ENCODE measurements at places on chromosomes 1 and 21.

GRCh38 chr1:72848997-72849396 is 566.7 kb upstream of the NEGR1 start:
- no peak for DNase-seq

- no peak for DNase-seq
Observed at GRCh38 chr21:16605597-16605996, 875.8 kb downstream of the USP25 start.

GRCh38 chr1:81847063-81847462 is 46.3 kb downstream of the ADGRL2 start:
- DNase-seq, result no peak

DNA sequence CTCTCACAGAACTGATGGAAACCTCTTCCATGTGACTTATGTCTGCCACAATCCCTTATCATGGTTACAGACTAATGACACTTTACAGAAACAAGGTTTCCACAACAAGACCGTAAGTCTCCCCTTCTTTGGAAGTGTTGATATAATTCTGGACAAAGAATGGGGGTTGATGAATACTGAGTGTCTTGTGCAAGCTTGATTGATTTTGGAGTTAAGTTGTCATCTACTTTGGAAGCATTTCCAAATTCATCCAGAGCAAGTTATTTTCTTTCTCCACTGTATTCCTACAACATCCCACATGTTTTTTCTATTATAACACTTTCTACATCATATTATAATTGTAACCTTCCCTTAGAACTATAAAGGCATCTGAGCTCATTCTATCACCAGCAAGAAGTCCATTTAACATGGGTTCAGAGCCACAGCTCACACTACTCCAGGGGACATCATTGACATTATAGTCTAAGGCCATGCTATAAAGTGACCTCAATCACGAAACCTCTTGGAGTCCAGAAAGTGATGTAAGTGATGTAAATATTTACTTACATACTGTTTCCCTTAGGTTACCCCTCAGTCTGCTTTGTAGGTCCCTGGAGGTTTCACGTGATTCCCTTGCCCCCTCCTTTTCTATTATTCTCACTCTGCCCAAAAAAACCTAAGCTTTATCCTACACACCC is 125.7 kb upstream of the PBX1 start:
- DNase-seq, result no peak

- DNase-seq, result no peak
Observed at GRCh38 chr1:67916140-67916886, 83.0 kb upstream of the GNG12 start.

- no peak for DNase-seq
Observed at GRCh38 chr1:117077267-117077666, 17.1 kb downstream of the TTF2 start.

- DNase-seq, result no peak
Observed at GRCh38 chr1:155062702-155063411, 683 bp upstream of the EFNA4 start.

DNA sequence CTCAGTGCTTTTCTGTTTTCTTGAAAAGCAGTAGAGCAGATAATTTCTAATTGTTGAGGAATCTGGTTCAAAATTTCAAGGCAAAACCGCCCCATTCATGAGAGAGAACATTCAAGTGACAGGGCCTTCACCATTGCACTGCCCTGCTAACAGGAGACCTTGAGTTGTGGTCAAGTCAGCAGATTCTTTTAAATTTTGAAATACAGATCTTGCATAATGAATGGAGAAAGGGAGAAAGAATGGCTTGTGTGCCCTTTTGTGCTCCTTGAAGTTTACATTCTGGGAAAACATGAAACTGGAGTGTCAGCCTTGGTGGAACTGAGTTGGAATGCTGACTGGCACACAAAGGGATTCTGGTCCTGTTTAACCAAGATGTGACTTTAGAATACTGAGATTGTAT is 164.5 kb upstream of the UBE2U start:
- peak; percentile 54 for DNase-seq

- DNase-seq, result no peak
Observed at GRCh38 chr1:8422510-8423268, 104.8 kb downstream of the SLC45A1 start.

GRCh38 chr1:109438798-109439297 is 12.6 kb upstream of the PSMA5 start:
- peak; percentile 51 for DNase-seq

DNA sequence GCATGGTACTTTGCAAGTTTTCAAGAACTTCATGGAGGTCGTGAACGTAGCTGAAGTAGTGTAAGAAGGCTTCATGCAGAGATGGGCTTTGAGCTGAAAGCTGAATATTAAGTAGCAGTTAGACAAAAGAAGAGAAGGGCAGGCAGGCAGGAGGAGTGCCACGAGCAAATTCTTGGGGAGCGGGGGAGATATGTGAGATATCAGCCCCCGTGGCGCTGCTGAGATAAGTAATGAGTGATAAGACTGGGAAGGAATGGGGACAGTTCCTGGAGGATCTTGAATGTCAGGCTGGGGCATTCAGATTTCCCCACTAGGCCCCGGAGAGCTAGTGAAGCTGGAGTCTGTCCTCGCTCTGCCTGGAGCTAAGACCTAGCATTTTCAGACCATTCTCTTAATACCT is 27.9 kb upstream of the KIRREL1 start:
- no peak for DNase-seq

- no peak for DNase-seq
Observed at GRCh38 chr1:235902677-235903542, 36.2 kb upstream of the LYST start.

- no peak for DNase-seq
Observed at GRCh38 chr1:107879927-107880326, 85.1 kb downstream of the VAV3 start.

GRCh38 chr1:206786212-206786886 is 14.1 kb upstream of the IL10 start:
- no peak for DNase-seq

- DNase-seq, result no peak
Observed at GRCh38 chr1:215543191-215543606, 23.9 kb upstream of the KCTD3 start.

GRCh38 chr1:44421446-44421884 is 16.4 kb downstream of the RNF220 start:
- no peak for DNase-seq

DNA sequence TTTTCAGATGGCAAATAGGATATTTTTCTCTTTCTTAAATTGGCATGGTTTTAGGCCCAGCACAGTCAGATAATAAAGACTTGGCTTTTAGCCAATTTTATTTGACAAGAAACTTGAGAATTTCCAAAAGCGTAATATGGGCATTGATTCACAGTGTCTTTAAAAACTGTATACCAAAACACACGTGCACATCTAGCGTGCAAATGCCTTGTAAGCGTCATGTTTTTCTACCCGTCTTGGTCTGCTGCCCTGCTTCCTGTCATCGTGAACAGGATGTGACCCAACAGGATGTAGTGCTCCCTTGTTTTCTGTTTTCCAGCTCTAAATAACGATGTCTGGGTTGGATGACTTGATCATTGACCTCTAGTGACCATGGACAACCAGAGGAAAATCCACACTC is 24.7 kb upstream of the SLC44A3 start:
- DNase-seq, result no peak

DNA sequence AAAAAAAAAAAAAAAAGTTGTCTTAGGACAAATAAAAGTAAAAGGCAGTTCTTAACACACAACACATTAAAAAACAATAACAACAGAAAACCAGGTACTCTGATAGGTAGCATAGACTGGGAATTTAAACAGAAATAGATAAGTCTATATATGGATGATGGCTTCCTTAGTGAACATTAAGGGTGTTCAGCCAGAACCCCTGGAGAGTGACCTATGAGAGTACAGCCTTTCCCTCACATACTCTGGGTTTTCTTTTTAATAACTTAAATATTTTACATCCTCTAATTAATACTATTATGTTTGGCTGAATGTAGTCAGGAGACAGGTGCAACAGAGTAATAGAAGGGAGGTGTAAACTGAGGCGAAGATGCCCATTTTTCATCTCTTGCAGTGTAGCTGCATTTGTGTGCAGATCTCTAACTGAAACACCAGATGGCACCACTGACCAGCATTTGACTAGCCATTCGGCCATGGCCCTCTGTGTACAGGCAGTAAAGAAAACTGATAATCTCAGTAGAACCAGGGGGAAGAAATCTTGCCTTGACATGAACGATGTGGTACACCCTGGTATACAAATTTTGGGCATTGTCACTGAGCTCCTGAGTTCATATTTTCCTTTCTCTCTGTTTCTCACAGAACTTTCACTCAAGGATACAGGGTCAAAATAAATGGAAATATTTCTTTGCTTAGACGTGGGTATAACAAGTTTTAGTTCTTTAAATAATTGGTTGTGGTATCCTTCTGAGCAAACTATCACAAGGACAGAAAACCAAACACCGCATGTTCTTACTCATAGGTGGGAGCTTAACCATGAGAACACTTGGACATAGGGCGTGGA is 7.6 kb downstream of the TTF2 start:
- DNase-seq, result no peak

DNA sequence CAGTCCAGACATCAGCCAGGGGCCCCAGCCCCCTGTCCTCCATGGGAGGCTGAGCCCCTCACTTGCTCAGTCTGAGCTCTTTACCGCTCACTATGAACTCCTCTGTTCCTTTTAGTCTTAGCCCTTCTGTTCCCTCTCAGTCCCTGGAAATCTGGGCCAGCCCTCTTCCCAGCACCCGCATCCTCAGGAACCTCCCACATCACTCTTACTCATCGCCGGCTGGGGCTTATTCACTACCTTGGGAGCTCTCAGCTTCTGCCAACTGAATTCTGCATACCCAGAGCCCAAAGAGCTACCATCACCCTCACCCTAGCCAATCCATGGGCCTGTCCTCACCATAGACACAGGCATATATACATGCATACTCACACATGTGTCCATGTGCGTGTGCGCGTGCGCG is 11.5 kb downstream of the KNCN start:
- DNase-seq, result no peak

- no peak for DNase-seq
Observed at GRCh38 chr1:24487455-24487854, 15.2 kb upstream of the RCAN3 start.

DNA sequence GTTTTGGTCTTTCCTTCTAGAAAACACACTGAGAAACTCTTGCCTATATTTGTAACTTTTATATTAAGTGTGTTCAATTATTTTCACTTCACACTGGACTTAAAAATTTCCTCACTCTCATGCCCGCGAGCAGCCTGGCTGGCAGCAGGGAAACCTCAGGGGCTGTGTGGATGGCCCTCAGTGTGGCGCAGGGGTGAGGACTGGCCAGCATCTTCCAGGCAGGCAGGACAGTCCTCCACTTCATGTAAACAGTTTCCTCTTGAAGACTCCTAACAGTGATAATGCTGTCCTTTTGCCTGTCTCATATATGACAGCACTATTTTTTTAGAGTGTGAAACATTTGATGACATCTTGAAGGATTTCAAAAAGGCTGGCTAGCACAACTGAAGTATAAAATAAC is 618.6 kb downstream of the KIF26B start:
- DNase-seq, result no peak

DNA sequence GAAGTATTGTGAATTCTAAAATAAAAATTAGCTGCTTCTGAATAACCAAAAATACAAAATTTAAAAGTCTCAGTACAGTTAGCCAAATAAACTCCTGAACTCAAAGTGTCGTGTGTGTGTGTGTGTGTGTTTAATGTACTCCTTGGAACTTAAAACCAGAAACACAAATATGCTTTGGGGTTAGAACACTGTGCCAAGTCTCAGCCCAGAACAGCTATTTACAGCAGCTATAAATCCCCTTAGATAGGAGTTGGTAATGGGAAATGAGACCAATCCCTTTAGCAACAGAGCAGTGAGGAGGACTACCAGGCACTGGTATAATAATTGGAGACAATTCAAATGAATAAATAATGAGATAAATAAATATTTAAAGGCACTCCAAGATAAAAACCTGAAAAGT is 83.1 kb downstream of the PATJ start:
- no peak for DNase-seq

DNA sequence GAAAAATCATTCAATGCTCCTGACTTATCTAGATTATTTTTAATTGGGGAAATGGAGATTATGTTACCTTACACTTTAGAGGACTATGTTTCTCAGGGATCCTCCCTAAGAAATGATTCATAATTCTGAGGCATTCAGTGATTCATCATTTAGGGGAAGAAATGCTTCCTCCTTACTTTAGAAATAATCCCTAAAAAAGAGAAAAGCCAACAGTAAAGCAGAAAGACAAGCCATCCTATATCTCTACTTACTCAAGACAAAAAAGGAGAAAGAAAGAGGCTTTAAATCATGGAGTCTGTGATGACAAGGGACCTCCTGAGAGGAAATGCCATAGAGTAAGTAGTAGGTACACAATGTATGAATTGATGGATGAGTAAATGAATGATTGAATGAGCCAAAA is 137.0 kb downstream of the BRINP2 start:
- DNase-seq, result no peak

DNA sequence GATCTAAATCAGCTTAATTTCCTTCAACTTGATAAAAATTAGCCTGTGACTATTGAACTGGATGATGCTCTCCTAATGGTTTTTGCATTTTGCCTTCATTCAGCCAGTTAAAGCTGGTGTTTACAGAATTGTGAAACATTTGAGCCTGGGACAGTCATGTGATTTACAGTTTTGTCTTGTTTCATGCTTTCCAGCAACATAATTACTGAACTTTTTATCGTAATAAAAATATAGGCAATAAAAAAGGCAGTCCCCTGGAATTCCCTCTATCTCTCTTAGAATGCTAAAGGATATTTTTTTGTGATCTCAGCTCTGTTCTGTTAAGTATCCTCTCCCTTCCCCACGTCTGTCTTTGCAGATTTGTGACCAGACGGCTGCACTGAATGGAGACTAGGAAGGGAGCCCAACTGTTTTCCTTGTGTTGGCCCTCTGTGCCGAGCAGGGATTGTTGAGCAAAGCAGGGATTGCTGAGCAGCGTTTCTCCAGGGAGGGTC is 70.3 kb upstream of the RGL1 start:
- DNase-seq, result no peak

- DNase-seq, result no peak
Observed at GRCh38 chr1:53590104-53590503, 130.9 kb downstream of the DMRTB1 start.

DNA sequence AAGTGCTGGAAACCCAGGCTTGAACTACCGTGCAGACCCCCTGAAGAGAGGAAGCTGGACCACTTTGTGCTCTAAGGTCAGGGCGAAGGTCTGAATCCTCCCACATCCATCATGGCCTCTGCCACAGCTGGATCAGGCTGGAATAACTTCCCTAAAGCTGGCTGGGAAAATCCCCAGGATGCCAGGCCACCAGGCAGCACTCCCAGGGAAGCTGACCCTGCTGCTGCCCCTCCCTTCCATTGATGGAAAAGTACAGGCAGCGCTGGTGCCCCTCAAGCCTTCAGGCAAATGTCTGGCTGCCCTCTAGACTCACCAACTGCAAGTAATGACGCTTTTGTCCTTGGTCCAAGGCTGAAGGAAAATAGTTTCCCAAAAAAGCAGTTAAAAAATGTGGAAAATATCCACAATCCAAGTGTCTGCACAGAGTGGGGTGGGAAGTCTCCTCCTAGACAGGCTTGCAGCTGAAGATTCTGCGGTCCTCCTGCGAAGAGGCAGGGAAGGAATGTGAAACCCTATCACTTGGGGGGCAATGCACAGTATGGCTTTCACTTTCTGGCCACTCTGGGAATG is 39.9 kb upstream of the TSPAN2 start:
- DNase-seq, result no peak

- DNase-seq, result no peak
Observed at GRCh38 chr1:111370871-111371270, 56.7 kb downstream of the OVGP1 start.

- DNase-seq, result no peak
Observed at GRCh38 chr1:111841189-111841588, 85.5 kb downstream of the DDX20 start.

Measured in AG09319 (cell line).